ENCODE measurements at places on chromosomes 16 and 17.

GRCh38 chr16:86756882-86757703, 178.7 kb downstream of the FOXL1 start:
- no peak for DNase-seq

DNA sequence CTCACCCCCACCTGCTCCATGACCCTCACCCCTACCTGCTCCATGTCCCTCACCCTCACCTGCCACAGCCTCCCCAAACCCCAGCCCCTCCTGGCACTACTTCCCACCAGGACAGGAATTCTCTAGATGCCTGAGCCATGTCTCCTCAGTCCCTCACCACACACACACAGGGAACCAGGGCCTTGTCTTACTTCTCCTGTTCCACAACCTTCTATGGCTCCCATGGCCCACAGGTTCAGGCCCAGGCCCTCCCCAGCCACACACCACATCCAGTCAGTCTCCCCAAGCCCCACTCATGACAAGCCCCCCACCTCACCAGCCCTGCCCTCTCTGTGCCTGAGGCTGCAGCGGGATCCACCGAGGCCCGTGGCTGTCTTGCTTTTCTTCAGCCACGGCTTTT, 3.1 kb upstream of the UBE2I start:
- DNase-seq = no peak

- DNase-seq = no peak
Measured at GRCh38 chr17:3890082-3890877, 2.6 kb downstream of the CAMKK1 start.

DNA sequence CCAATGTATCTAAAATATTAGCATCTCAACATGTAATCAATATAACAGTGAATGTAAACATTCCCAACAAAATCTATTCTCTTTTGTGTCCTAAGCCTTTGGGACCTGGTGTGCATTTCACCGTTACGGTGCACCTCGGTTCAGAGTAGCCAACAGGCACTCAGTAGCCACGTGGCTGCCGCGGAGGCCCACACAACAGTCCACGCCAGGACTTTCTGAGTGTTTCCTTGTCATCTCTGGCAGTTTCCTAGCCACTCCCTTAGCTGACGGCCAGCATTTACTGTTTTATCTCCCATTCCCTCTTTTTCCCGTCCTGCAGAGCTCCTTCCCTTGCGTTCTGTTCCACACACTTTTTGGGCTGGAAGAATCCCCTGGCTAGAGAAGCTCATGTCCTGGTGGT, 36.3 kb downstream of the VAC14 start:
- DNase-seq = no peak

DNA sequence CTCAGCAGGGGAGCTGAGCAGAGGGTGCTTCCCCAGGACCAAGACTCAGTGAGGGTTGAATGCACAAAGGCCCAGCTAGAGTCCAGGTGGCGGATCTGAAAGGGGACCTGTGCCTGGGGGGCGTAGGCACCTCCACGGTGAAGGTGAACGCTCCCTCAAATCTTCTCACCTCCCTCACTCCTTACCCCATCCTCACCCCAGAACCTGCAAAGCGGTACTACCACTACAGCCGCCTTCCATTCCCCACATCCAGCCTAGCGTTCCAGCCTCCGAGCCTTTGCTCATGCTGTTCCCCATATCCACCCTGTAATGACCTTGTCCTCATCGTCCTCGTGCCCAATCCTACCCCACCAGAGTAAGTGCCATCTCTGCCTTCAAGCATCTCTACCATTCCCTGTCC, 30.6 kb downstream of the TRPV3 start:
- DNase-seq = no peak

DNA sequence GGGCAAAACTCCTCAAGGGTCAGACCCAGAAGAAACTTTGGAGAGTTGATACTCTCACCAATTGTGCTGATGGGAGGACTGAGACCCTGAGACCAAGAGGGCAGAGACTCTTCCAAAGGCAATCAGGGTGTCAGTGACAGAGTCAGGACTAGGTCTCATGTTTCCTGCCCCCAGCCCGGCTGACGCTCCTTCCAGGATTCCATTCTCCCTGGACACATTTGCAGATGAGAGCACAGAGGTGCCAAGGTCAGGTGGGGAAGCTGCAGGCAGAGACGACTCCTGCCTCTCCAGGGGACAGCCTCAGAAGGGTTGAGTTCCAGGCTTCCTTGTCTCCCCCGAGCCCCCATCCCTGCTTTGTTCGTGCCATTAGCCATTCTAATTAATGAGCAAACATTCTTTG, 174.1 kb downstream of the WSCD1 start:
- DNase-seq = no peak

DNA sequence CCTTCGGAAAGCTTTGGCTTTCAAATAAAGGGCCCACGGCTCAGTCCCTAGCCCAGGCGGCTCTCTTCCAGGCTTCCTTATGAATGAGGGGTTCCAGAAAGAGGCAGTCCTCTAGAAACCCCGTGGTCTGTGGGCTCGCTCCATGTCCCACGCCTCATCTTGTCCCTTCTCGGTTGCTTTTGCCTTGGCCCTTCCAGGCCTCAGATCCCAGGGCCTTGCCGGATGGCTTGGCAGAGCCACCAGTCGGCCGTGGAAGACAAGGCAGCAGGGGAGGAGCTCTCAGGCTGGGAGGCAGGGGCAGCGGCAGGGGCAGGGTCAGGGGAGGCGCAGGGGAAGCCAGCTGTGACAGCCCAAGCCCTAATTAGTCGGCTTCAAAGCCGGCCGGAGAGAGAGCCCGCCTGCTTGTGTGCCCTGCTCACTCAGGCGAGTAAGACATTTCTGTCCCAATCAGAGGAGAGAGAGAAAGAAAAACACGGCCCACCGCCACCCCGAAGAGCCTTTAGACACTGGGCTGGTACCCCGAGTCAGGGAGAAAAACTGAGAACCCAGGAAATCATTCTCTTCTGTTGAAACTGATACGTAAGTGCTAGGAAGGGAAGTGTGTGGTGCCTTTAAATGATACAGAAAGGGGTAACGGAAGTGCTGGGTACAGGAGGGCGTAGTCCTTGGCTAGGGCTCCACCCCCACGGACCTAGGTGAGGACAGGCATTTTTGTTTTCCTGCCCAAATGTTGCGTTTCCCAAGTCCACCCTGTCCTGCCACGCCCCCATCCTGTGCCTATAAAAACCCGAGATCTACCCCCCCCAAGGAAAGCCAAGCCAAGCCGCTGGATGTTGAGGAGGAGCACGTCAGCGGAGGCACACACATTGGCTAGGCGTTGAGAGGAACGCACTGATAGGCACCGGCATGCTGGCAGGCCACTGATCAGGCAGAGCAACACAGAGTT, 27.8 kb upstream of the MEIOC start:
- no peak for DNase-seq

DNA sequence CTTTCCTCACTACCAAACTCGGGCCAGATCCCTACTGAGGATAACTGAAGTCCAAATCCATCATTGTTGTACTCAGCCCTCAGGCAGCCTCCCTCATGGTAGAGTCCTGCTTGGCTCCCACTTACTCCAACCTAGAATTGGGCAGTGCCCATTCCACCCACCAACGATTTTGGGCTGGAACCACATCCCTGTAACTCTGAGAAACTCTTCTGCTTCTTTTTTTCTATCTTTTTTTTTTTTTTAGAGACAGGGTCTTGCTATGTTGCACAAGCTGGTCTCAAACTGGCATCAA, 1.2 kb downstream of the PRR14 start:
- no peak for DNase-seq
